ENCODE measurements at places on chromosomes 3 and 15. TPM values are rescaled to one million over a fixed set of nuclear protein-coding genes. Genes with fewer than 3 reads are reported as not detected.

FBLN2 gene
- 1.4 TPM for total RNA-seq

EXD1 gene
- total RNA-seq: 0.21 TPM

LYZL4 gene
- total RNA-seq: not detected

TMEM212 gene
- not detected for total RNA-seq

TM4SF18 gene
- not detected for total RNA-seq

DUOXA1 gene
- total RNA-seq: 50.6 TPM

LMAN1L gene
- total RNA-seq: not detected

CD200 gene
- under 0.01 TPM for total RNA-seq

PAK2 gene
- 136 TPM for total RNA-seq

SOX2 gene
- 2.7 TPM for total RNA-seq

LINGO1 gene
- under 0.01 TPM for total RNA-seq

RBSN gene
- total RNA-seq: 35.3 TPM

AADACL2 gene
- total RNA-seq: not detected

SLC15A2 gene
- total RNA-seq: 2.4 TPM

GPR171 gene
- not detected for total RNA-seq

PRR23C gene
- total RNA-seq: not detected

STAG1 gene
- 27.7 TPM for total RNA-seq

SLC28A2 gene
- total RNA-seq: not detected

EIF4A2 gene
- 624 TPM for total RNA-seq
